Activated naive CD8-positive, alpha-beta T cell treated with anti-CD3 and anti-CD28 coated beads, Interleukin-2, amount 10 ng/mL, durations not matched to agents 7 days and 5 days (primary cell): ENCODE measurements at places on chromosomes 6 and 20.

DNA sequence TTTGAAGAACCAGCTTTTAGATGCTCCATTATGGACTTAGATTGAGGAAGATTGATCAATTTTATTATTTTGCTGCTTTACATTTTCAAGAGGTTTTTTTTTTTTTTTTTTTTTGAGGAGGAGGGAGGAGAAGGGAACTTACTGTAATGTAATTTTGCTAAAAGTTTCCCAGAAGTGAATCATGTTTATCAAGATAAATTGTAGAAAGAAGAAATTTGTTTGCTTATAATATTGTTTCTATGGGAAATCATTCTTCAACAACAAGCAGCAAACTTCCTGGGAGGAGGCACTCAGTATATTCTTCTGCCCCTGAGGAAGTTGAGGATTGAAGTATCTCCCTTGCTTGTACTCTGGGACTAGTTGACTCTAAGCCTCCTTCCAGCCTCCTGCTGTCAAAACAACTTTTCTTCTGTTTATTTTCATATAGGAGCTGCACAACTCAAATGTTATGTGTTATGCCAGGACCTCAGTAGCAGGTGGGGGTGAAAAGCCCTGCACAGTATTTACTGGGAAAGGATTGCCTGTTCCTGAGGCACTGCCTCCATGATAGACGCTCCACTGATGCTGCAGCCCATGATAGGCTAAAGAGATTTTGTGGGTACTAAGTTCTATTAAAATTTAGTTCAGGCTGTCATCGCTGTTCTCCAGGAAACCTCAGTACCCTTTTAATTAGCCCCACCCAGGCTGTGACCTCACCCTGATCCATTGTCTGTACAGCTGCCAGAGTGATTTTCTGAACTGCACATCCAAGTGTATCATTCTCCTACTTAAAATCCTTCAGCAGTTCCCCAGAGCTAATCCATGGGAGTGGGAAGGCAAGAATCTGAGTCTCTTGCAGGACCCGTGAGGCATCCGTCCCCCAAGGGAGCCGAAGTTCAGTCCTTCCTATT lies 51.9 kb downstream of the CARMIL1 start:
- DNase-seq: no peak

- no peak for DNase-seq
Observed at GRCh38 chr20:64156136-64156885, 7.9 kb upstream of the MYT1 start.

DNA sequence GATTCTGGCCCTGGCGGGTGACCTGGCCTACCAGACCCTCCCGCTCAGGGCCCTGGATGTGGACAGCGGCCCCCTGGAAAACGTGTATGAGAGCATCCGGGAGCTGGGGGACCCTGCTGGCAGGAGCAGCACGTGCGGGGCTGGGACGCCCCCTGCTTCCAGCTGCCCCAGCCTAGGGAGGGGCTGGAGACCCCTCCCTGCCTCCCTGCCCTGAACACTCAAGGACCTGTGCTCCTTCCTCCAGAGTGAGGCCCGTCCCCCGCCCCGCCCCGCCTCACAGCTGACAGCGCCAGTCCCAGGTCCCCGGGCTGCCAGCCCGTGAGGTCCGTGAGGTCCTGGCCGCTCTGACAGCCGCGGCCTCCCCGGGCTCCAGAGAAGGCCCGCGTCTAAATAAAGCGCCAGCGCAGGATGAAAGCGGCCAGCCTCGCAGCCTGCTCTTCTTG lies 868 bp upstream of the SLC2A4RG start:
- no peak for DNase-seq

DNA sequence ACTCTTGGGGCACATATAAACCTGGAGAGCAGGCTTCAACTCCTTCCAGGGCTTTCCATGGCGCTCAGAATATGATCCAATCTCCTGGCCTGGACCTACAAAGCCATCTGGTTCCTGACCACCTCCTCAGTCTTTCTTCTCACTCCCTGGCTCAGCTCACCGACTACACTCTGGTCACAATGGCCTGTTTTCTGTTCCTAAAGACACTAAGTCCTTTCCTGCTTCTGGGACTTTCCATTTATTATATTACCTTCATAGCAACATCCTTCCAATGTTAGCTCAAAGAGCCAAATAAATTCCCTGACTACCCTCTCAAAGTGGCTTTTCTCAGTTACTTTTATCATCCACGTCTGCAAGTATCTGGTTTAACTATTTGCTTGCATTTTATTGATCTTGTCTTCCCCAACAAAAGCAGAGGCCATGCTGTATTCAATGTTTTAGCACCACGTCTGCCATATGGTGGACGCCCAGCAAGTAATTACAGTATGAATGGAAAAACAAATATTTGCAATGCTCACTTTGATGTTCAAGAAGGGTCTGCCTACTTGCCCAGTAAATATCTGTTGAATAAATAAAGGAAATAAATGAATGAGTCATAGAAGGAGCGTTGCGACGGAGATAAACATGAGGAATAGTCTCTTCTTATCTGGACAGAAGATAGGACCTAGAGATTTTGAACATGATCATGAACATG lies 328.4 kb downstream of the ESR1 start:
- no peak for DNase-seq

- no peak for DNase-seq
Observed at GRCh38 chr20:2086980-2087377, 14.6 kb upstream of the STK35 start.

DNA sequence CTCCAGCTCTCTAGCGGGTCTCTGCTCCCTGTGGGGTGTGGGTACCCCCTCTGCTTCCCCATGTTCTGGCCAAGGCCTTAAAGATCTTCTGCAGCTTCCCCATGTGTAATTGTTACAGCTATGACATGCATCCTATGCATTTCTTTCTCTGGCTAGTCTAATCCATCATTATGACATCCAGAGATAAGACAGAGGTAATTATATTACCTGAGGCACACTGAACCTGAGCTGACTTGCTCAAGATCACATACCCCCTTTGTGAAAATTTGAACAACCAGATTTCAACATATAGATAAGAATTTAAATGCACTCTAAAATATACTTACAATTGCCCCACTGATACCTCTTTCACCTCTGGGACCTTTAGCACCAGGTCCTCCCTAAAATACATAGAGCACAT lies 102.4 kb downstream of the COL12A1 start:
- no peak for DNase-seq

GRCh38 chr6:53447865-53448264 lies 97.0 kb downstream of the GCLC start:
- no peak for DNase-seq

- no peak for DNase-seq
Observed at GRCh38 chr6:52420668-52421358, 671 bp downstream of the EFHC1 start.

- no peak for DNase-seq
Observed at GRCh38 chr20:46196990-46197389, 78.9 kb downstream of the CD40 start.

- DNase-seq: no peak
Observed at GRCh38 chr6:28585335-28585734, 59.7 kb downstream of the GPX5 start.

GRCh38 chr20:37296371-37296770 lies 6.9 kb downstream of the MANBAL start:
- DNase-seq: no peak

DNA sequence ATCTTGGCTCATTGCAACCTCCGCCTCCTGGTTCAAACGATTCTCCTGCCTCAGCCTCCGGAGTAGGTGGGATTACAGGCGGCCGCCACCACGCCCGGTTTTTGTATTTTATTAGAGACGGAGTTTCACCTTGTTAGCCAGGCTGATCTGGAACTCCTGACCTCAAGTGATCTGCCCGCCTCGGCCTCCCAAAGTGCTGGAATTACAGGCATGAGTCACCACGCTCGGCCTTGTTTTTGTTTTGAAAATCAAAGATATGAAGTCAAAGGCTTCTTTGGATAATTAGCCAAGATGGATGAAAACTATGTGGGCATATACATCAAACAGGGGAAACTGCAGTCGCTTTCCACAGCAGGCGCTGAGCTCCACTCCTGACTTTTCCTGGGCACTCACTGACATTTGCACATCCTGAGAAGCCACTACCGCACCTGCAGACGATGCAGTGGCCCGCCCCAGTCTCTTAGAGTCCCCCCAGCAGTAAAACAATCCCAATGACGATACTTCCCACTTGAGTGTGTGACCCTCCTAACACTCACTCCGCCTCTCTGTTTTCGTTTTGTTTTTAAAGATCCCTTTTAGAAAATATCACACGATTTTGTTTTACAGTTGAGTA lies 44.1 kb downstream of the GJA1 start:
- no peak for DNase-seq

DNA sequence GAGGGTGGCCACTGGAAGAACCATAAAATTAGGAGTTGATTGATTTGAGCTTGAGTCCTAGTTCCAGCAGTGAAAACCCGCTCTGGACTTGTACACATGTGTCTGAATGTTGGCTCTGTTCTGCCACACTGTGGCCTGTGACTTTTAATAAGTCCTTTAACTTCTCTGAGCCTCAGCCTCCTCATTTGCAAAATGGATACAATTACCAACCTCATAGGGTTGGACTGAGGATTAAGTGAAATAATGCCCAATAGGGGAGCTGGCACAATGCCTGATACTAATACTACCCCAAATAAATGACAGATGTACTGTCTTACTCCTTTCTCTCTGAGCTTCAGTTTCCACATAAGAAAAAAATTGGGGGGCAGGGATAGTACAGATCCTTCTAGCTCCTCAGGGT lies 92.6 kb upstream of the RIPOR2 start:
- DNase-seq: no peak

GRCh38 chr6:84350397-84350796 lies 123.0 kb upstream of the CEP162 start:
- DNase-seq: no peak

GRCh38 chr20:61185181-61185580 lies 66.9 kb upstream of the CDH4 start:
- DNase-seq: no peak

DNA sequence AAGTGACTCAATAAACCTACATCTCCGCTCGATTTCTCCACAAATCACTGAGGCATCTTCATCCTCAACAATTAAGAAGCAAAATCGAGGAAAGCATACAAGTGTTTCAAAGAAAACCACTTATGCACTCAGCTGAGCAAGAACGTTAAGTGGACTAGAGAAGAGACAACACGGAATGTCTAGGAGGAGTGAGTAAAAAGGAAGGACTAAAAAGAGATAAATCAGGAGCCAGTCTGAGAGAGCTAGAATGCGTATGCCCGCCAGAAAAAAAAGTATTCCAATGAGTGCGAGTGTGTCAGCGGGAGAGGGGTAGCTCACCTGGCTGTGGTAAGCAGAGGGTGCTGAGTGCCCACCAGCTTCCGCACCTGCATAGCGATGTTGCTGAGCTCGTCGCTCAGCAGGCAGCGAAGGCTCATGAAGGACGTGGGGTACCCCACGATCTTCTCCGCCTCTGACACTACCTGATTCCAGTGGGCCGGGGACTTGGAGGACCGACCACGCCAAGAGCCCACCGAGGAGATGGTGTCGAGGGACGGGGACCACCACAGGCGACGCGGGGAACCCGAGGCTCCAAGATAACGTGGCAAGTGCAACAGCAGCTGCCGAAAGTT lies 587 bp downstream of the PDSS2 start:
- no peak for DNase-seq
